ENCODE measurements at places on chromosomes 5 and 9.

DNA sequence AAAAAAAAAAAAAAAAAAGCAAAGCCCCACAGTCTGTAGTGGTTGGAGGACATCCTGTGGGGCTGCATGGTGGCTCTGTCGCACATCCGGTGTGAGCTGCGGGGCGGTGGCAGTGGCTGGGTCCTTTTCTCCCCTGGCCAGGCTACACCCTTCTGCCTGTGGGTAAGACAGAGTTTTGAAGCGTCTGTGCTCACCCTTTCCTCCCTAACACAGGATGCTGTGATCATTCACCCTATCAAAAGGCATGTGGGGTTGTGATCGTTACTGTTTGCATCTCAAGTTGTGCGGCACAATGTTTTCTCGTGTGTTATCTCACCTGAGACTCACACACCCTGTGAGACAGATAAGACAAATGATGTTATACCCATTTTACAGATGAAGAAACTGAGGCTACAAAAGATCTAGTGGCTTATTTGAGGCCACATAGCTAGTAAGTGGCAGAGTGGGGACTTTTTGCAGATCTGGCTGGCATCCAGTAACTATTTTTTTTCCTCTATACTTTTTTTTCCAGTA is 17.5 kb downstream of the IRF1 start:
- DNase-seq: peak; percentile 47

DNA sequence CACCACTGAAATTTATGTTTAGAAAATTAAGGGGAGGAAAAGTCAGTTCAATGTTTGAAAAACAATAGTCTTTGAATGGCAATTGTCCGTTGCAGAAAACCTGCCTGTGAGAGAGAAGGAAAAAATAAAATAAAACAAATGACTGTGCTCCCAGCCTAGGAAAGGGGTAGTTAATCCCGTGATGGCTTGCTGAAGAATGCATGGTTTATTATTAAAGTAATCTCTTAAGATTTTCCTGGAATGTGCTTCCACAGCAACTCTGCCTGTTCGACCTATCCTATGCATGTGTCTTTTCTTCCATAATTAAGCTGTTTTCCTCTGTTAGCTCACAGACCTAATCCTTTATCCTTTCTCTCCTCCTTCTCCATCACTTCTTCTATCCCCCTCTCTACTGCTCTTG is 2.4 kb upstream of the DAB2 start:
- no peak for DNase-seq

- no peak for DNase-seq
Observed at GRCh38 chr5:177306674-177307543, 3.3 kb downstream of the PRELID1 start.

GRCh38 chr9:131043087-131043486 is 34.1 kb downstream of the LAMC3 start:
- DNase-seq: no peak

GRCh38 chr5:125411744-125412560 is 665.5 kb upstream of the ZNF608 start:
- no peak for DNase-seq

GRCh38 chr5:96901841-96902240 is 25.5 kb downstream of the ERAP2 start:
- DNase-seq: no peak

GRCh38 chr5:36276864-36277263 is 24.8 kb downstream of the RANBP3L start:
- no peak for DNase-seq
